ENCODE measurements at places on chromosomes 2 and 18. TPM values are rescaled to one million over a fixed set of nuclear protein-coding genes. Genes with fewer than 3 reads are reported as not detected.

DNA sequence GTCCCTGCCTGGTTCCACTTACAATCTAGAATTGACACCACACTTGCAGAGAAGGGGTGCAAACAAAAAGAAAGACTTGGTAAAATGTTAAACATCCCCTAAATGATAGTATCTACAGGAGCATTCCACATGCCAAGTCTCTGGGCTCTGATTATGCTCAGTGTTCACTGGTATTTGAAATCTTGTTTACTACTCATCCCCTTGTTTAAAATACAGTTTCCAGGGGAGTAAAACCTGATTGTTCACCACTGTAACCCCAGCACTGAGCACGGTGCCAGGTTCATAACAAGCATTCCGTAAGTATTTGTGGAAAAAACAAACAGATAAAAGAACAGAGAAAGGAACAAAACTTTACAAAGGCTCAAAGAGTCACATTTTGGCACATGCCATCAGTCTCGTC is 11.7 kb downstream of the EPB41L3 start:
- no peak overlapping the region for H3K27ac ChIP-seq
- no peaks in the 10 kb centered on the region for H3K4me1 ChIP-seq
- no peak for DNase-seq
- H3K36me3 ChIP-seq: no peaks in the 10 kb centered on the region
- peaks cover 7% of the 10 kb centered on the region for H3K27me3 ChIP-seq

DNA sequence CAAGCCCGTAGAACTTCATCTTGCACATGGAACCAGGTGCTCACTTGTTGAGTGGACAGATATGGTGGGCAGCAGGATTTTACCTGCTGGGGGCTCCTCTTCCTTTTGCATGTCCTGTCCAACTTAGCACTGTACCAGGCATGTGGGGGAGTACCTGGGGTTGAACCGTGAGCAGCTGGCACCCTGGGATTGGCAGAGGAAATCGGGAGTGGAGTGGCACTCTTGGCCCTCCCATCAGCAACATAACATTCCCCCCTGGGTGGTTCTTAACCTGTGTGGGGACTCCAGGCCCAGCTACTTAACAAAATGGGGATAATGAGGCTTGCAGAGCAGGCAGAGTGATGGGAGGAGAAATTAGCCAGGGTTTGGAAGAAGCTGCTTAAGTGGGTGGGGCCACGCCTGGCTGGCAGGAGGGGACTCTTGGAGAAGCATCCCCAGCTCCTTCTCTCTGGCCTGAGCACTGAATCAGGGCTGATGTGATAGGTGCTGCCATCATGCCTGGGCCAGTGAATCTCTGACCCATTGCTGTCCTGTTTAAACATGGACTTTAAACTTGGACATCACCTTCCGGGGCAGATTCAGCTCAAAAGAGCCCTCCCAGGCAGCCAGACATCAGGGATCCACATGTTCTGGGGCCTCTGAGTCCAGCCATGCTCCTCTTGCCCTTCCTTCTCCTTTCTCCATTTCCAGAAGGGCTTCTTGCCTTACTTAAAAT is 15.5 kb downstream of the FOSL2 start:
- peaks cover 10% of the 10 kb centered on the region for H3K36me3 ChIP-seq
- DNase-seq: no peak
- H3K27ac ChIP-seq: peak overlapping the region; percentile 95

GRCh38 chr18:9081940-9082339 is 20.6 kb upstream of the NDUFV2 start:
- no peaks in the 10 kb centered on the region for H3K27me3 ChIP-seq
- peak overlapping the region; percentile 81 for H3K4me3 ChIP-seq
- peak overlapping the region; percentile 99 for H3K27ac ChIP-seq

- H3K36me3 ChIP-seq: no peaks in the 10 kb centered on the region
- no peak overlapping the region for H3K4me3 ChIP-seq
- peaks cover 2% of the 10 kb centered on the region for H3K27me3 ChIP-seq
- DNase-seq: no peak
- no peaks in the 10 kb centered on the region for H3K4me1 ChIP-seq
Measured at GRCh38 chr2:160674146-160674750, 180.6 kb upstream of the RBMS1 start.

LRATD1 gene
- total RNA-seq: not detected

CSRNP3 gene
- total RNA-seq: not detected

DNA sequence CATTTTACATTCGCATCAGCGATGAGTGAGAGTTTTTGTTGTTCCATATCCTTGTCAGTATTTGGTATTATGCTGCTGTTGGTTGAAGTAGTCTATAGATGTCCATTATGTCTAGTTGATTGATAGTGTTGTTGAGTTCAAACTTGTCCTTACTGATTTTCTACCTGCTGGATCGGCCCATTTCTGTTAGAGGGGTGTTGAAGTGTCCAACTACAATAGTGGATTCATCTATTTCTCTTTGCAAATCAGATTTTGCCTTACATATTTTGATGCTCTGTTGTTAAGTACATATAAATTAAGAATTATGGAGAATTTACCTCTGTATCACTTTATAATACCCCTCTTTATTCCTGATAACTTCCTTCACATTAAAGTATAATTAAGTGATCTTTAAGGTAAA is 8.7 kb downstream of the SPOPL start:
- H3K36me3 ChIP-seq: peaks cover 13% of the 10 kb centered on the region
- H3K4me1 ChIP-seq: peaks cover 36% of the 10 kb centered on the region
- DNase-seq: no peak

GRCh38 chr2:174748948-174749347 is 15.3 kb downstream of the CHRNA1 start:
- H3K4me1 ChIP-seq: peaks cover 29% of the 10 kb centered on the region
- DNase-seq: no peak
- no peaks in the 10 kb centered on the region for H3K36me3 ChIP-seq
- H3K27me3 ChIP-seq: peaks cover 4% of the 10 kb centered on the region
- H3K4me3 ChIP-seq: no peak overlapping the region

DNA sequence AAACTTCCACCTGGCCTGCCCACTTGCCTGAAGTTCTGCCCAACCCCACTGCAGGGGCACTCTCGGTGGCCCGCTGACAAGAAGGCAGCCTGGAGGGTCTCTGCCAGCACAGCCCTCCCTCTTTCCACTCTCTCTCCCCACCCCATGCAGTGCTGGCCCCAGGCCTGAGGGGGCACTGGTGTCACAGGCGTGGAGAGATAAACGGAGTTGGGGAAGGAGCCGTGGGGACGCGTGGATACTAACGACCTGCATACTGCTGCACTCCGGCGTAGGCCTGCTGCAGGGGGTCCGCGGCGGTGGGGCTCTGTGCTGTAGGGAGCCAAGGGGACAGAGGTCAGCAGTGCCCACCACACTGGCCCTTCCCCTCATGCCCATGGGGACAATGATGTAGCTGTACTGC is 299.3 kb downstream of the CELF4 start:
- H3K36me3 ChIP-seq: no peaks in the 10 kb centered on the region
- H3K27ac ChIP-seq: no peak overlapping the region
- DNase-seq: no peak

DNA sequence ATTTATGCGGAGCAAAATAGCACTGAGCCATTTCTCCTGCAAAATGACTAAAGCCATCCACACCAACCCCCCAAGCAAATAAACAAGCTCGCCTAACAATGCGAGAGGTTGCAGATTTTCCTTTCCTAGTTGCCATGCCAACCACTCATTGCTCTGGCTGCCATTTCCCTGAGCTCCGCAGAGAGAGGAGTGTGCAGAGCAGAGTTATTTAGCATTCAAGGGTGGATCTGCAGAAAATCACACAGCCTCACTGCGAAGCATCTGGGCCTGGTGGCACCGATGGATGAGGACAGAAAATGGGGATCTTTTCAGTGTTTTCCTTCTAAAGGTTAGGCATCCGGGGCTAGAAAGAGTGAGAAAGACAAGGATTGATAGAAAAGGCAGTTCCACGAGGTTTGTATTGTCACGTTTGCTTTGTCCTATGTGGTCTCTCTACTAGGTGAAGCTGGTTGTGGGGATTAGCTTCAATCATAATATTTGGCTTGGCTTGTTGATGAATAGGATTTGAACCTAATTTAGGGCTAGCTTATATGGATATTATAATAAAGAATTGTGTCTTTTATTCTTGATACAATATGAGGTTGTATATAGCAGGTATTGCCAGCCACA is 110.2 kb upstream of the UNC80 start:
- no peaks in the 10 kb centered on the region for H3K4me1 ChIP-seq
- no peak for DNase-seq
- H3K27ac ChIP-seq: no peak overlapping the region

- DNase-seq: peak; percentile 92
- no peaks in the 10 kb centered on the region for H3K36me3 ChIP-seq
- H3K27ac ChIP-seq: peak within 1 kb of the TSS; percentile 81
- H3K4me1 ChIP-seq: peaks cover 30% of the 10 kb centered on the region
Measured at GRCh38 chr2:20650877-20651730, at the start of gene HS1BP3. TSS of gene HS1BP3 (minus strand) at chr2:20651098. CDS start at chr2:20651063, 35 bp downstream.

ABCG8 gene
- total RNA-seq: not detected

SLC5A7 gene
- total RNA-seq: not detected

GRCh38 chr2:118654945-118655344 is 192.5 kb downstream of the EN1 start:
- no peak for DNase-seq
- no peak overlapping the region for H3K4me3 ChIP-seq
- H3K27ac ChIP-seq: no peak overlapping the region
- H3K36me3 ChIP-seq: peaks cover 4% of the 10 kb centered on the region
- no peaks in the 10 kb centered on the region for H3K4me1 ChIP-seq

SATB2 gene
- total RNA-seq: 1.5 TPM

- no peak overlapping the region for H3K4me3 ChIP-seq
- H3K27ac ChIP-seq: no peak overlapping the region
- no peaks in the 10 kb centered on the region for H3K4me1 ChIP-seq
- H3K36me3 ChIP-seq: no peaks in the 10 kb centered on the region
Measured at GRCh38 chr18:43435851-43436250, 158.6 kb upstream of the SYT4 start.

PSMA8 gene
- 0.31 TPM for total RNA-seq

DNA sequence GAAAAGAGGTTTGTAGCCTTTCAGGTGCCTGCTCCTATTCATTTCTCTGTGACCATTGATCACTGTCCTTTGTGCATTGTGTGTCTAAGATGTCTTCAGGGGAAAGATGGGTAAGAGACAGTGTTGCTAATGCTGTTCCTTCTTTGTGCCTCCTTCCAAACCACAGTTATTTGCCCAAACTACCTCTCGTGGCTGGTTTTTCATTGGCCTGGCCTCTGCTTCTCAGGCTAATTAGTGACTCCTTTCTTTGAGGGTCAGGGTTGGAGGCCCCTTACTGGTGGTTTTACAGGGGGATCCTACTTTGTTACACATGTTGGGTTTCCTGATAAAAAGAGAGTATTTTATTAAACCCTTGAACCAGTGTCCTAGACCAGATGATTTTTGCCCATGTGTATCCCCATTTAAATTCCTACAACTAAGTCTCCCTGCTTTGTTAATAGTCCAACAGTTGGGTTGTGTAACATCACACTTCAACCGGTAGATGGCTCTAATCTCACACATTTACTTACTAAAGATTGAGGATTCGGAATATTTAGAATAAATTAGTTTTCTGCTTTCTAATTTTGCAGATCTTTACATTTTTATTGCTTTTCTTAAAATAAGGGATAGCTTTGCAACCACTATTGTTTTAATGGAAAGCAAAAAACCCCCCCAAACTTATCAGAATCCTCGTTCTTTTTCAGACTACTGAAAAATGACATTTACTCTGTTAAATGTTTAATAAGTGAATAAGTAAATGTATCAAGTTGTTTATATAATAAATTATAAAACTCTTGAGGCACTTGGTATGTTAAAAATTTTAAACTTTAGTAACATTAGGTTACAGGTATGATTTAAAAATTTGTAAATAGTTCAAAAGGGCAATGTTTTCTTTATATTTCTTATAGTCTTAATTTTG is 2.4 kb downstream of the MARS2 start:
- H3K27ac ChIP-seq: no peak overlapping the region
- H3K4me1 ChIP-seq: peaks cover 35% of the 10 kb centered on the region
- peaks cover 16% of the 10 kb centered on the region for H3K36me3 ChIP-seq
- DNase-seq: no peak
- peaks cover 5% of the 10 kb centered on the region for H3K27me3 ChIP-seq
- H3K4me3 ChIP-seq: peak overlapping the region; percentile 83

DNA sequence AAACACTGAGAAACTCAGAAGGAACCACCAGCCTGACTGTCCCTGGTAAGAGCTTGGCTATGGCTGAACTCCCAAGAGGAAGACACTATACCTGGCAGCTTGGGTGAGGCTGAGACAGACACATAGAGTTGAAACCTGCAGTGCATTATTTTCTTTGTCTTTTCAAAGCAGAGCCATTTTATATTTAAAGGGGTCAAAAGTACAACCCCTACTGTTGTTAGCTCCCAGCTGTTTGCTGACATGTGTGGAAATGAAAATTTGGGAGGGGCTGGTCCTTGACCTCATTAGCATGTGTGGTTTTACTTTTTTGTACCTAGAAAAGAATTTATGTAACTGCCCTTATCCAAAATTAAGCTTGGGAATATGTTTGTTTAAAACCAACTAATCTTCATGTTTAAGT is 309.0 kb downstream of the RPRM start:
- no peaks in the 10 kb centered on the region for H3K36me3 ChIP-seq
- no peak overlapping the region for H3K4me3 ChIP-seq
- no peaks in the 10 kb centered on the region for H3K27me3 ChIP-seq
- no peaks in the 10 kb centered on the region for H3K4me1 ChIP-seq
- no peak for DNase-seq

- H3K4me3 ChIP-seq: peak overlapping the region; percentile 66
- peak overlapping the region; percentile 87 for H3K27ac ChIP-seq
- DNase-seq: peak; percentile 72
- H3K36me3 ChIP-seq: no peaks in the 10 kb centered on the region
- no peaks in the 10 kb centered on the region for H3K27me3 ChIP-seq
Measured at GRCh38 chr2:112821142-112821541, 15.4 kb downstream of the IL1B start.

DNA sequence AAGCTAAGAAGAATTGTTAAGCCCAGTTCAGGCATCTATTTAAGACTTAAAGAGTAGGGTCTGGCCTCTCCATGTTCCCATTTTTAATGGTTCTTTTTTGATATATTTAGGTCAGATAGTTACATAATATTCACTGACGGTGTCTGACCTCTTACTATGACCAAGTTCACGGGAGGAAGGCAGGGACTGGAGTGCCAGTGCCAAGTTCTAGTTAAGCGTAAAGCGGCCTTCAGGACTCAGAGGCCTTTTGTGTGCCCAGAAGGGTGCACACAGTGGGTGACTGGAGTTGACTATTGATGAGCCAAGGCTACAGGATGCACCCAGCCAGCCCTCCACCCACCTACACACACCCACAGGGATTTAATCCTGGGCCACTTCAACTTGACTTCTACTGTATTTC is 290.9 kb downstream of the PIEZO2 start:
- H3K4me3 ChIP-seq: no peak overlapping the region
- H3K27ac ChIP-seq: no peak overlapping the region
- DNase-seq: no peak
- peaks cover 9% of the 10 kb centered on the region for H3K27me3 ChIP-seq
- H3K36me3 ChIP-seq: no peaks in the 10 kb centered on the region
- no peaks in the 10 kb centered on the region for H3K4me1 ChIP-seq

- H3K4me1 ChIP-seq: no peaks in the 10 kb centered on the region
- H3K27ac ChIP-seq: no peak overlapping the region
- DNase-seq: no peak
- H3K27me3 ChIP-seq: no peaks in the 10 kb centered on the region
Measured at GRCh38 chr2:149816756-149817551, 229.4 kb upstream of the MMADHC start.

GRCh38 chr2:129205766-129206165 is 773.7 kb upstream of the RAB6C start:
- DNase-seq: no peak
- no peaks in the 10 kb centered on the region for H3K36me3 ChIP-seq
- H3K27ac ChIP-seq: no peak overlapping the region
- no peak overlapping the region for H3K4me3 ChIP-seq
- no peaks in the 10 kb centered on the region for H3K27me3 ChIP-seq
- H3K4me1 ChIP-seq: no peaks in the 10 kb centered on the region
